ENCODE measurements at places on chromosomes 12 and 14.

DNA sequence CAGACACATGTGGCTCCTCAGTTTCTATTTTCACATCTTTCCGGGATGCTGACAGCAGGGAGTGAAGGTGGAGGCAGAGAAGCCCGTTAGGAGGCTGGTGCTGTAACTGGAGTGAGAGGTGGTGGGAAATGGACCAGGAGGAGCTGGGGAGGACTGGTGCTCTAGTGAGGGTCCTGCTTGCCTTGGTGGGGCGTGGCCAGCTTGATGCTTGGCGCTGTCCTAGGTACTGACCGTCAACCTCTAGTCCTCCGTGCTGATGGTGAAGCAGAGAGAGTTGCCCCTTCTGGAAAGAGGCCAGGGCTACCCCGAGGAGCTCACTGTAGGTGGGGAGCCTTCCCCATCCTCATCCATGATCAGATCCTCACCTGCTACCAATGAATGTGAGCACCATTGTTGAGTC lies 1.4 kb downstream of the TRMT61A start:
- DNase-seq: no peak

- no peak for DNase-seq
These were observed 18.7 kb downstream of the SOS2 start for GRCh38 chr14:50212726-50213125.

GRCh38 chr12:75509621-75510020 lies 1.8 kb downstream of the KRR1 start:
- no peak for DNase-seq

GRCh38 chr14:94562941-94563883 lies 2.0 kb downstream of the SERPINA4 start:
- no peak for DNase-seq

DNA sequence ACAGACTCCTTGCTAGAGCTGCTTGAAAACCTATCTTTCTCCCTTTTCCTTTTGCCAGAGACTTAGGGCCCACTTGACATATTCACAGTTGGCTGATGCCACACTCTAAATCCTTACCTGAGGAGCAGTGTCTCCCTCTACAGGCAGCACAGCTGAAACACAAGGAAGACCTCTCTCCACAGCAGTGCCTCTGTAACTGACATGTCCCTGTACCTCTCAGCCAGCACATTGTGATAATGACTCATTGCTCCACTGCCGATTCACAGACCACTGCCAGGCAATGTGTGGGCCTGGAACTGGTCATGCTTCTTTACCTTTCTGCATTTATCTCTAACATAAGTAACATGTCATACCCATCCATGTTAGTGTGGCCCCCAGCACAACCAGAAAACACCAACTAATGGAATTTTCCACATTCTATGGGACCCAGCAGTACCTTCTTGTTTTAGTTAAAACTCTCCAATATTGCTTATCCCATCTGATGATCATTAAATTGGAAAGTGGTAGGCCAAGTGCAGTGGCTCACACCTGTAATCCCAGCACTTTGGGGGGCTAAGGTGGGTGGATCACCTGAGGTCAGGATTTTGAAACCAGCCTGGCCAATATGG lies 56.5 kb downstream of the GTF2A1 start:
- DNase-seq: peak; percentile 30

DNA sequence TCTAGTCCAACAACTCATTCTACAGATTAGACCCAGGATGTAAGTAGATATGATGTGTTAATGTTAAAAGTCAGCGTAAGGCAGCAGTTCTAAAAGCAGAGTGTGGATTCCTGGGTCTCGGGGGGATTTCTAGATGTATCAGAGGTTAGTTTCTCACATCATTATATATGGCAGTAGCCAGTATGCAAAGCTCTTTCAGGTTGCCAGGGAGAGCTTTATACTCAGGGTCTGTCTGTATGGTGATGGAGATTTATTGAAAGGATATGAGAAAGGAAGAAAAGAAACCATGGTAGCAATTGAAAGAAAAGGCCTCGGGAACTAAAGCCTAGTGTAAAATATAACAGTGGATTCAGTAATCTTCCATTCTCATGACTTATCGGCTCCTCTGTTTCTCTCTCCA lies 26.2 kb upstream of the PAWR start:
- no peak for DNase-seq

- no peak for DNase-seq
These were observed 31.2 kb downstream of the CCDC59 start for GRCh38 chr12:82326905-82327503.

DNA sequence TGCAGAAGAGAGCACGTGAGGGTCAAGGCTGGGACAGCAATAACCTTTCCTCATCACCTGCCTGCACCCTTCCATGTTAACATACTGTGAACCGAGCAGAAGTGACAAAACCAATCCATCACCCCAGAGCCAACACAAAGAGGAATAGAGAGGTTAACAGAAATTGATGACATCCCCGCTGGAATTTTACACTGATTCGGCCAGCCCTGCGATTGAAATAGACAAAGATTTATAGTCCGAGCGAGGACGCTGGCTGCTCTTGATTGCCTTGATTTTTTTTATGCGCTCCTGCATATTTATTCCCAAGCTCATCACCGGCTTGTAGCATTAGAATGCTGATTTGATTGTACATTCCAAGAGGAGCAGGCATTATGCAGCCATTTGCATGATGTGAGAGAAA lies 729.7 kb downstream of the BCL11B start:
- no peak for DNase-seq

DNA sequence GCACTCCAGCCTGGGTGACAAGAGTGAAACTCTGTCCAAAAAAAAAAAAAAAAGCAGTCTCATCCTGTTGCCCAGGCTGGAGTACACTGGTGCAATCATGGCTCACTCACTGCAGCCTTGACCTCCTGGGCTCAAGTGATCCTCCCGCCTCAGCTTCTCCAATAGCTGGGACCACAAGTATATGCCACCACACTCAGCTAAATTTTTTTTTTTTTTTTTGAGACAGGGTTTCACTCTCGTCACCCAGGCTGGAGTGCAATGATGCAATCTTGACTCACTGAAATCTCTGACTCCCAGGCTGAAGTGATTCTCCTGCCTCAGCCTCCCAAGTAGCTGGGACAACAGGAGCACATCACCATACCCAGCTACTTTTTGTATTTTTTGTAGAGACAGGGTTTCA lies 5.2 kb upstream of the CNPY2 start:
- no peak for DNase-seq

- peak; percentile 8 for DNase-seq
These were observed 1.4 kb upstream of the APOBEC1 start for GRCh38 chr12:7667125-7667524.

DNA sequence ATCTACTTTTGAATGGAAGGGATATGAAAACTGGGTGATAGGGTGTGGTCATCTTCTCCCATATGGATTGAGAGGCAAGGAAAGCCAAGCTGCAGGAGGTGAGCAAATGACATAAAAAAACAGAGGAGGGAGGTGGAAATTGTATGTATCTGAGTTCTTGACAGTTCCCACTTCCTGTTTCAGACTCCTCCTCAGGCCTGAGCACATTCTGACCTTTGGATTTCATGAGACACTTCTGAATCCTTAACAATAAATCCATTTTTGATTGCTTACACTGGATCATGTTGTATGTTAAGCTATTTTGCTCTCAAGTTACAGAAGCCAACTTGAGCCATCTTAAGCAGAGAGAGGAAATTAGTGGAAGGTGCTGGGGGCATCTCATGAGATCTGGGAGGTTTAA lies 11.6 kb upstream of the SRSF5 start:
- DNase-seq: no peak

- no peak for DNase-seq
These were observed 66.8 kb downstream of the SRGAP1 start for GRCh38 chr12:63911341-63911740.

DNA sequence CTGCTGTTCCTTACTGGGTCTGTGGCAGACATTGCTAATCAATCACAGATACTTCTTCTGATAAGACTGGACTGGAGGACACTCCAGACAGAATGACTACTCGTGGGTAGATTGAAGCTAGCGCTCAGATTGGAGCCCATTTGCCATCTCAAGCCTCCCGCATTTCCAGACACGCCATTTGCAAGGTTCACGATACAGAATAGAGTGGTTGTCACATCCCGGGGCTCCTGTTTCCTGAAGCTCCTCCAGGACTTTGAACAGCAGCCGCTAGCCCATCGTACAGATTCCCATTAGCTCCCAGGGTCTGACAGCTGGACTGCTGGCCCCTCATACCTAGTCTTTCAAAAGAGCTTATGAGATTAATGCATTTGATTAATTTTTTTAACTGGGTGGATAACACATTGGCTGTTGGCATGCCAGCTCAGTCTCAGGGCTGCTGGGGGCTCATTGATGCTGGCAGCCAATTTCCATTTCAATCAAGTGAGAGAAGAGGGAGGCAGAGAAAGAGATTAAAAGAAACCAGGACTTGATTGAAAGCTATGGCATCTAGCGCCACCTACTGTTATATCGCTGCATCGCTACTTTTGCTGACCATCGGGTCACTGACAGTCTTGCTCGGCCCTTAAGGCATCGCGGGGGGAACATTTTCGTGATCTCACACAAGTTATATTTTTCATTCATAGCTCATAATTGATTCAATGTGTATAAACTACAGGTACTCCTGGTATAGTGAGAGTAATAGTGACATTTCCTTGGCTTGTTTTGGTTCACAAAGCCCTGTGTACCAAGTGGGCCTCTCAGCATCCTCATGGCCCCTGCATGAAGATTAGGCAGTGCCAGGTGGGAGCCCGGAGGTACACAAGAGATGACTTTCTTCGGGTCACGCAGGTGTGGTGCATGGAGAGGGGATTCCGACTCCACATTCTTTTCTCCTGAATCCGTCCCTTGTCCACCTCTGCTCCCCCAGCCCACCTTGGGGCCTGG lies 78.6 kb downstream of the CCDC60 start:
- DNase-seq: no peak

GRCh38 chr14:101243587-101244338 lies 317.5 kb upstream of the DIO3 start:
- DNase-seq: no peak

GRCh38 chr14:62988967-62989366 lies 56.3 kb downstream of the KCNH5 start:
- no peak for DNase-seq

- no peak for DNase-seq
These were observed 217.1 kb upstream of the BTG1 start for GRCh38 chr12:92362785-92363184.

DNA sequence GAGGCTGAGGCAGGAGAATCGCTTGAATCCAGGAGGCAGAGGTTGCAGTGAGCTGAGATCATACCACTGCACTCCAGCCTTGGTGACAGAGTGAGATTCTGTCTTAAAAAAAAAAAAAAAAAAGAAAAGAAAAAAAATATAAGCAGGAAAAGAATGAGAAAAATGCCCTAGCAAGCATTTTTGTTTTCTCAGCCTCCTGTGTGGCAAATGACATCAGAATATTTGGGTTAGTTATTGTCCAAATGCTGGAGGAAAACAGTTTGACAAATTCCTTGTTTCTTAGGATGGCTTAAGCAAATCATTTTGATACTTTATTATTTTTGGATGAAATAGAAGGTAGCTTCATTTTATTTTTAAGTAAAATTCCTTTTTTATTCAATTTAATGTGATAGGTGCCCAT lies 7.5 kb upstream of the PTPRR start:
- no peak for DNase-seq

DNA sequence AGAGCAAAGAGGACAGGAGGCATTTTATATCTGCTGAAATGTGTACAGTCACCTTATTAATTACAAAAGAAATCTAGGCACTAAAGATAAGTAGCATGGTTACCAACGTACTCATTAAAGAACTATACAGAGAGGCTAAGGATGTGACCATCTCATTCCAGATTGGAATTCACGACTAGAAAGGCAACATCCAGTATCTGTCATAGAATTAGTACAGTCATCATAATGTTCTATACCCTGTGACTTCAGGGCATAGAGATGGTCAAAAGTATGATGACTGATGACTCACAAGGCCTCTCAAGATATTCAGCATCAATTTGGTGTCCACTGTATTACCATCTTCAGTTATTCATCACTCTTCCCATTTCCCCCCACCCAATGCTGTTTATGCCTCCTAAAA lies 144.0 kb upstream of the PLEKHG7 start:
- DNase-seq: no peak

GRCh38 chr14:45123271-45123670 lies 11.0 kb downstream of the FKBP3 start:
- no peak for DNase-seq

- DNase-seq: no peak
These were observed 4.1 kb downstream of the CIPC start for GRCh38 chr14:77102154-77102553.

DNA sequence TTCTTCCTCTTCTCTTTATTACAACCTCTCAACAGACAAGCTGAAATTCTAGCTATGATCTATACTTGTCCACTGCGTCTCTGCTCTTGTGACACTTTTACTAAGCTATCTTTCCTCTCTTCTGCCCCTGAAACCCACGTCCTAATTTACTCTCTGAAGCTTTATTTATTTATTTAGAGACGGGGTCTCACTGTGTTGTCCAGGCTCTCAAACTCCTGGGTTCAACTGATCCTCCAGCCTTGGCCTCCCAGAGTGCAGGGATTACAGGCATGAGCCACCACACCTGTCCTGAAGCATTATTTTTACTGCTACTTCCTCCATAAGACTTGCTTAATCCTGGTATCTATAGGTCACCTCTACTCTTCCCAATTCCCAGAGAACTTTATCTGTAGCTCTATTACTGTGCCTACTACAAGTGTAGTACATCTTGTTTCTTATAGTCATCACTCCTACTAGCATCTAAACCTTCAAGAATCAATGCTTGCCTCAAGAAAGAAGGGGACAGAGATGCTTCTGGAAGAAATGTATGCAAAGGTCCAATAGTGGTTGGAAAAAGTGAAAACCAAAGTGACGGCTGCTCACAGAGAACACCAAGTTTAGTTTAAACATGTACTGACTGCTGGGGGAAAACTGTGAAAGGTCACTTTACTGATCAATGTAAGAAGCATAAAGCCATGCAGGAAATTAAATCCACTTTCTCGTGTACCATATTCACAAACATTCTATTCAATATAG lies 61.3 kb downstream of the MED13L start:
- no peak for DNase-seq

DNA sequence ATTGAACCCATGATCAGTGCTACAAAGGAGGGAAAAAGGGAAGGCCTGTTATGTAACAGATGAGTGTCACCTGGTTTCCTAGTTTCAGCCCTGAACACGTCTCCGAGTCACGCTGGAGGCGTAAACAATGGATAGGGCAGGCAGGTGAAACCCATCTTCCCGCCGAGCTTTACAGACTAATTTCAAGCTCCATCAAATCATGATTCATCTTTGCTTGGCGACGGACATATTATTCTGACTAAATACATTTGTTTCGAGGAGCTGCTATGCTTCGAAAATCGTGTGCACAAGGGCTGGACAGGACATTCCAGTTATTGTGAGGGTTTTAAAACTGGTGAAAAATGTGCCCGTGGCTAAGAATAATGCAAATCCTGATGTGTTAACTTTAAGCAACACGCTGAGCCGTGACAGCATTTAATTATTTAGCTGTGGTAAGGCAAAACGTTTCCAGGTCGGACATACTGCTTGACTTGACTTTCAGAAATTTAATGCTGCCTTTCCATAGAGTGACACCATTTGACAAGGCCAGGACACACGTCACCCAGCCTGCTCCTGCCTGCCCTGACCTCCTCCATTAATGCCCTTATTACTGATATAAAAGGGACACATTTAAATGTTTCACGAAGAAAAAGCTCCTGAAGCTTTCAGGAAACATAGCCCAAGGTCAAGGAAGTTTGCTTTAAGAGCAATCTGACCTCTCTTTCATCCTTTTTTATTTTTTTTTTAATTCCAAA lies 1203.5 kb upstream of the TMEM132C start:
- DNase-seq: no peak

- DNase-seq: no peak
These were observed 1.3 kb downstream of the CLSTN3 start for GRCh38 chr12:7131502-7131866.

Measured in GF-D8 (cell line).